AG04450 (cell line): ENCODE measurements at places on chromosomes 4 and X.

DNA sequence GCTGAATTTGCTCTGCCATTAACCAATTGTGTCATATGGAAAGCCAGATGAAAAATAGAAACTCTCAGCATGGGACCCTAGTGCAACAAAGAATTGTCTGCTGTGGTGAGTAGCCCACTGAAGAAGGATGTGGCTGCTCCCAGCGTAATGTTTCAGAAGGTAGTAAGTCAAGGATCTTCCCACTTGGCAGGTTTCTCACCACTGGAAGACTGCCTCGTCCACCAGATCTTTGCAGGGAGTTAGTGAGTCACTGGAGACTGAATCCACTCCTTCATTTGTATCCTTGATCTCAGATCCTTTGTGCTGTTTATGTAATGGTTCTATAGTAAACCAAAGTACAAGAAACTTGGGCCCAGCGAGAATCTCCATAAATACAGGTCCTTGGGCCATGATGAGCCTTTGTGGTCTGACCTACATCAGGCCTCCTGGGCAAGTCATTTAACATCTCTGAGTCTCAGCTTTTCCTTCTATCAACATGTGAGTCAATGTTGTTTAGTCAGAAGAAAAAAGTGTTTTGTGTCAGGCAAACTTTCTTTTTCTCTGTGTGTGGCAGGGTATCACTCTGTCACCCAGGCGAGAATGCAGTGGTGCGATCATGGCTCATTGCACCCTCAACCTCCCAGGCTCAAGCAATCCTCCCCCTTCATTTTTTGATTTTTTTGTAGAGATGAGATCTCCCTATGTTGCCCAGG is 78.0 kb upstream of the CCDC160 start:
- DNase-seq = no peak

- no peak for DNase-seq
Measured at GRCh38 chr4:168811786-168812651, 198.0 kb downstream of the CBR4 start.

- no peak for DNase-seq
Measured at GRCh38 chr4:5452156-5452555, 256.2 kb downstream of the EVC2 start.

DNA sequence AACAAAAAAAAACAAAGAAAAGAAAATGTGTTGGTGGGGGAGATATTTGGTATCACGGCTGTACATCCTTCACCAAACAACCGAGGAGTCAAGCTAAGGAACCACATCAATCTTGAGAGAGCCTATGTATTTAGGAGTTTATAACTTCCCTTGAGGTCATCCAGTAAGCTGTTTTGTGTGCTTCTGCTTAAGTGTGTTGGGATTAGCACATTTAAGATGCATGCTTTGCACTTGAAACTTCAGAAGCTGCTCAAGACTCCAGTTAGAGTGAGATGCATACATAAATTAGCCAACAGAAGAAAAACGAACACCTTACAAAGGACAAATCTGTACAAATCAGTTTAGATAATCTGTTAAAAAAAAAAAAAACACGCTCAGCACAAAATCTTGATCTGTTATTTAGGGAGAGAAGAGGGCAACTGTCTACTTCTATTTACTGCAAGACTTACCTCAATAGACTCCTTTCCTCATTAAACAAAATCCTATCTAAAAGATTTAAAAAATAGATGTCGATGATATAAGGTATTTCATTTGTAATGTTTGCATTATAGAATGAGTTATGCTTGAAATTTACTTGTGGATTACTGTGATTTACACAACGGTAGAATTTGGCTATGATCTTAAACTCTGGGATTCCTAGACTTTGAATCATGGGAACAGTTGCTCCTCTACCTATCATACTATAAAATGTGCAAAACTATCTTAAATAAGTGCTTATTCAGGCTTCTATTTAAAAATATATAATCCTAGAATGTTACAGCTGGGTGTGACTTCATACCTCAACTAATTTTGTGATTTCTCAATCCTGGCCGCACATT is 53.8 kb upstream of the NAP1L5 start:
- no peak for DNase-seq

DNA sequence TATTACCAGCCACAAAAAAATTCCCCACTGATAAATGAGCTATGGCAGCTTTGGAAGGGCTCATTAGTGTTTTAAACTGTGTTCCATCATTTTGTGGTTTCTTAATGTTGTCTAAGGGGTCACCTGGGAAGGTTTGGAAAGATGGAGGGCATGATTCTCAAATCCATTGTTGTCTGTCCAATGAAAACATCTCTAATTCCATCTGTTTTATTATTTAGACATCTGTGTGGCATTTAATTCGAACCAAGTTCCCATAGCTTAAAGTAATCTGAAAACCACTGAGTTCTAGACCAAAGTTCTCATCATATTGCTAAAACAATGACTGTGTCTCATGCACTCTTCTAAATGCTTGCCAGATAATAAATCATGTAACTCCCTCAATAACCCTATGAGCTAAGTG is 103.8 kb upstream of the PPP3CA start:
- DNase-seq = no peak

- no peak for DNase-seq
Measured at GRCh38 chr4:66767442-66767841, 777.9 kb downstream of the CENPC start.

GRCh38 chr4:149173241-149174013 is 642.2 kb downstream of the IQCM start:
- no peak for DNase-seq

GRCh38 chrX:14051416-14051815 is 21.7 kb upstream of the GEMIN8 start:
- no peak for DNase-seq

GRCh38 chrX:15448010-15448639 is 45.0 kb downstream of the PIR start:
- DNase-seq = peak; percentile 20

- no peak for DNase-seq
Measured at GRCh38 chr4:3873408-3874027, 107.3 kb downstream of the ADRA2C start.

DNA sequence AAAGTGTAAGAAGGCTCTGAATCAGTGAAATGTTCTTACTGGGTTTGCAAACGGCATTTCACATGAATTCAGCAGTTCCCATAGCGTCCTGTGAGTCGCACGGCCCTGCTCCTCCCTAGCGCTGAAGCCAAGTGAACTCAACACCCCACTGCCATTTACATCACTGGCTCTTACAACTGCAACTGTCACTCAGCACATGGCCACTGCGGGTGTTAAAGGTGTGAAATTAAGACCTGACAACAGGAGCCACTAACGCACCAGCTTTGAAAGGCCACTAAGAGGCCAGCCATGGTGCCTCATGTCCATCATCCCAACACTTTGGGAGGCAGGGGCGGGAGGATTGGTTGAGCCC is 31.7 kb downstream of the RNF212 start:
- DNase-seq = no peak

- no peak for DNase-seq
Measured at GRCh38 chr4:1364217-1364616, 17.2 kb downstream of the UVSSA start.
